Activated naive CD4-positive, alpha-beta T cell treated with anti-CD3 and anti-CD28 coated beads, Interleukin-2, amount 50 U/mL, for 16 hours (primary cell): ENCODE measurements at places on chromosomes 2 and 18.

DNA sequence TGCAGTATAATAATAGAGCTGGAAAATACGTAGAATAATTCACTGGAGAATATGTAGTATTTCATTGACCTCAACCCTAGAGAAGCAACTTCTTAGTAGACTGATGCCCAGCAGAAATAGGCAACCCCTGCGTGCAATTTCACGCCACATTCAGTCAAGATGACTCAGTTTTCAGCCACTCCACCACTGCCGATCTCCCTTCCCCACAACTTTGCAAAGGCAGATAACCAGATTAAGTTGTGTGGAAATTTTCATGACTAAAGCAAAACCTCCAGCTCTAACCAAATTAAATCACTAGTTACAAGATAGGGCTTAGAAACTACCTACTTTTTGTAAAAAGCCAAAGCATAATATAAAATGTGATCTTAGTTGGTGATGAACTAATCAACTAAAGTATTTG lies 63.3 kb upstream of the STK17B start:
- peak; percentile 46 for DNase-seq

DNA sequence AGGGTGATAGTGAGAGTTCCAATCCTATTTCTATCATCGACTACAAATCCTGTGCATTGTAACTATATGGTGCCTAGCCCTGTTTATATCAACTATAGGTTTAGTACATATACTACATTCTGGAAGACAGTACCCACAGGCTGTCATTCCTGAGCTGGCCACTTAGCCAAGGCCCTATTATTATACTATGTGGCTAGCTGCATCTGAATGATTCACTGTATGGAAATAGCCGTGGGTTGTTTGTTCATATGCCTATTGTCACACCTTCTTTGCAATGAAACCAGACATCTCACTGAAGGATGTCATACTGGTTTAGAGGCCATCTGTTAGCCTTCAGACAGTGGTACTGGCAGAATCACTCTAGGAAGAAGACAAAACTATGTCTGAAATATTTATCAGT lies 62.3 kb upstream of the FSIP2 start:
- DNase-seq = no peak

- DNase-seq = no peak
Measured at GRCh38 chr2:49416252-49416651, 261.9 kb upstream of the FSHR start.

- DNase-seq = no peak
Measured at GRCh38 chr18:21897811-21898210, 157.2 kb downstream of the MIB1 start.
